NCI-H2107 (cell line): ENCODE measurements at places on chromosomes 5 and 9.

- DNase-seq = no peak
Observed at GRCh38 chr9:75242426-75242825, 154.1 kb downstream of the OSTF1 start.

- no peak for DNase-seq
Observed at GRCh38 chr5:141512911-141513626, 24.2 kb downstream of the PCDHGC5 start.

DNA sequence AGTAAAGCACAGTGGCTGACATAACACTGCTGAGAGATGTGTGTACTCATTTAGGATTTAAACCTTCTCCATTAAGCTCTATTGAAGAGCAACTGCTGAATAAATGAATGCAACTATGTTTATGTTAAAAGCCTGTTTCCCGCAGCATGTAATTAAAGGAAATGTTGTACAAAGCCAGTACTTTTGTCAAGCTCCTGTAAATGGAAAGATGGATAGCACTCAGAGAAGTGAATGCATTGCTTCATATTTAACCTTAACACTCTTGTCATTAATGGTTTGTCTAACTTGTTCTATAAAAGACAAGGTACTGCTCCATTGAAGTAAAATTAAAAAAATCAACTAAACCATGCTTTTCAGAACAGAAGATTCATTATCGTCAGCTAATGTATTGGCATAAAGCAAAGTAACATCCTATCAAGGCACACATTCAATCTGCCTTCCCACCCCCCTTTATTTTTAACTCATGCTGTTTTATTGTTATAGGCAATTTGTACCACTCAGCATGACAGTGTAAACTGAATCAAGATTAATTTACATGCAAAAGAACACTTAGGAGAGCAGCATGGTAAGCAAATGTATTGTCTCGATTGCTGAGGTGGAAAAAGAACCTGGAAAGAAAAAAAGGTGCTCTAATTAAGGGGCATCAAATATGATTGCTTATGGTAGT lies 240.9 kb upstream of the TBCA start:
- peak; percentile 53 for DNase-seq

DNA sequence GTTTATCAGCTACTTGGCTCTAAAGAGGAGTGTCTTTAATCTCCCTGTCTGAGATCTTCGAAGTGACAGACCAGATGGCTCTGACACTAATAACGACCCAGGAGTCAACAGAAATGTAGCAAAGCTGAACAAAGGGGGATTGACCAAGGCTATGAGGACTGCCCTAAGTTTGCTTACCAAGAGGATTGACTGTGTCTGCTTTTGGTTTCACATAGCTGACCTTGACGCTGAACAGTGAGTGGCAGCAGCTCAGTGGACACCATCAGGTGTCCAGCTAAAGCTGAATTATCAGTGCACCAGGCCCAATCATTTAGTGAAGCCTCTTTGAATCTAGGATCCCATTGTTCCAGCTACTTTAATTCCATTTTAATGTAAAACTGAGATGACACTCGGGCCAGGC lies 262.6 kb downstream of the COX7C start:
- DNase-seq = no peak

- DNase-seq = no peak
Observed at GRCh38 chr5:30581198-30581935, 612.1 kb upstream of the CDH6 start.
